Epithelial cell of proximal tubule (primary cell): ENCODE measurements at places on chromosomes 2 and 18.

DNA sequence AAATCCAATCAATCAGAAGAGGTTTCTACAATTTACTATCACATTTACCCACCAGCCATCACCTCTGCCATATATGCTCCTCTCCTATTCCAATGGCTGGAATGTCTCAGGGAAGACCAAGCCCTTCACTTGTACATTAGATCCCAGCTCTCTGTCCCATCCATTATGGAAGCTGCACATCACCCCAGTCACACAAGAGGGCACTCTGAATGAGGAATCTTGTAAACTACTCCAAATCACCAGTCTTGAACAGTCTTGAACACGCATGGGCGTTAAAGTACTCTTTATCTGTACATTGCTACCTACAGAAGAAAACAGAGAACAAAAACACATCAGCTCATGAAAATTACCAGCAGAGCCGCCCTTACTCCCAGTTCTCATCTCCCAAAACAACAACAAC lies 38.7 kb downstream of the ZC3H8 start:
- no peak for DNase-seq

DNA sequence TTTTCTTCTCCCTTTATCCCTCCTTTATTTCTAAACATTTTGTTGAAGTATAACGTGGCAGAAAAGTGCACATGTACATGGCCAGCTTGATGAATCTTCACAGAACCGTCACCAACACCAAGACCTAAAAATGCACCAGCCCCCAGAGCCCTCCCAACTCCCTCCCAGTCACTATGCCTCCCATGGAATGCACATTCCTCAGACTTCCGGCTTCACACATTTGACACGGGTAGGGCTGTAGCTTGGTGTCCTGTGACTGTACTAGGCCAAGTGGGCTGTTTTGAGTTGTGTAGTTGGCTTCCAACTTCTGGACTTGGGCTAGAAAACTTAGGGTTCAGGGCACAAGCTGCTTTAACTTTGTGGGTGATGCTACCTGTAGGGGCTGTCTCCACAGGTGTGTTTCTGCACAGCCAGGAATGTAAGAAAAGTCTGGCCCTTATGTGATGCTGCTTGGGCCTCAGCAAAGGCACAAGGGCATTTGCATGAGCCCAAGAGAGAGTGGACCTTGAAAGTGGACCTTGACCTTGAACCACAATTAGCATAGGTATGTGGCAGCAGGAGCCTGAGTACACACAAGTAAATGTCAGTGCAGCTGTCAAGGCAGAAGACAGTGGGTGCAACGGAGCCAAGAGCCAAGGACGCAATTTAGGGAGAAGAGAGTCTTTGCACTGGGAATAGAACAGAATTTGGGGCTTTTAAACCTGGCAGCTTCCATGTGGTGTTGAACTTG lies 78.4 kb downstream of the SEPTIN10 start:
- no peak for DNase-seq

GRCh38 chr2:65232636-65233035 lies 5.0 kb downstream of the ACTR2 start:
- no peak for DNase-seq

- no peak for DNase-seq
These were observed 17.1 kb upstream of the OSBPL6 start for GRCh38 chr2:178177066-178177679.

- DNase-seq, result no peak
These were observed 32.8 kb downstream of the ATF2 start for GRCh38 chr2:175135177-175135576.

GRCh38 chr18:5238371-5238976 lies 41.4 kb upstream of the AKAIN1 start:
- no peak for DNase-seq

- no peak for DNase-seq
These were observed 45.1 kb downstream of the DPYSL5 start for GRCh38 chr2:26892922-26893524.

GRCh38 chr2:57373530-57373929 lies 673.1 kb upstream of the VRK2 start:
- DNase-seq, result no peak
